ENCODE measurements at places on chromosomes 4 and X.

GRCh38 chr4:164959896-164960295 is 17.6 kb downstream of the TRIM61 start:
- no peak for DNase-seq

GRCh38 chr4:22072240-22072639 is 123.7 kb upstream of the KCNIP4 start:
- no peak for DNase-seq

GRCh38 chrX:37371578-37371991 is 22.4 kb downstream of the PRRG1 start:
- DNase-seq = no peak

- no peak for DNase-seq
Measured at GRCh38 chr4:40990899-40991265, 223.5 kb downstream of the APBB2 start.

DNA sequence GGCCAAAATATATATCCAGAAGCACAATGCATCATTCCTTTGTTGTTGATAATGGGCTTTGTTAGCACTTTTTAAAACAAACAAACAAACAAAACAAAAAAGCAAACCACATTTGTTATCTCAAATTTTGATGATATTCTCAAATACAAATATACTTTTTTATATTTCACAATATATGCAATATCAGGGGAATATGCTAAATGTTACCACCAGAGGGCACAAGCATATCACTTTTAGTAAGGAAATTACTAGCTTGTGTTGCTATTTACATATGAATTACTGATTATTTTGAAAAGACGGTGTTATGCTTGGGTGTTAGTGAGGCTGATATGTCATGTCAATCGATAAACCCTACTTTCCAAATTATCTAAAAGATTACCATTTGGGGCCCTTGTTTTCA is 29.1 kb downstream of the RIPPLY1 start:
- DNase-seq = no peak

DNA sequence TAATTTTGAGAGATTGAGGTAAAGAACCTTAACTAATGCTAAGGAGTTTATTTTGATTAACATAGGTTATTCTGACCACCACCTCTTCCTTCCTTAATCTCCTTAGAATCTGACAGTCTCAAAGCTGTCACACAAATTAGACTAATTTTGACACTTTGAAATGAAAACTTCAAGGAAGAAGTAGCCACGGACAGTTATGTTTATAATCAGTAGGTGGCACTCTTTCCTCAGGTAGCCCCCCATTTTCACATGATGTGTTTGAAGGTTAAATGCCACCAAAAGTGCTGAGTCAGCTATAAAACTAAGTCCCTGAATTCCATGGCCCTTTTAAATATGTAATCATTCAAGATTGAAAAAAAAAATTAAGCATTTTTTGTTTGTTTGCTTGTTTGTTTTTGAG is 22.4 kb downstream of the TMEM33 start:
- DNase-seq = no peak

- DNase-seq = no peak
Measured at GRCh38 chr4:124953061-124953460, 240.5 kb upstream of the ANKRD50 start.

- DNase-seq = no peak
Measured at GRCh38 chr4:98232202-98232601, 29.0 kb upstream of the RAP1GDS1 start.

DNA sequence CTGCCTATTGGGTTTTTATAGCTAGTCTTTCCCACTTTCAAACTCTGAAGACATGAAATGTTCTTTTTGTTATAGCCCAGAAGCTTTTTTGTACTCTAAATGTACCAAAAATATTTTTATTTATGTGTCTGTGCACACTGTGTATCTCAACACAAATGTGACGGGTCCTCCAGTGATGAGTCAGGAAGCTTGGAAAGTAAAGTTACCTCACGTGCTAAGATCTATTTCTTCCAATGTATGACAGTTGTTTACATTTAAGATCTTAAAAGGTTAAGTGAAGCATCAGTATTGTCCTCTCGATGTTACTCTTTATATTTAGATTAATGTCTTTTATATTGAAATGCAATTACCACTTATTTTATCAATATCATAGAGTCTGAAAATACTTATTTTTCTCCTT is 29.1 kb upstream of the PRSS12 start:
- DNase-seq = no peak

DNA sequence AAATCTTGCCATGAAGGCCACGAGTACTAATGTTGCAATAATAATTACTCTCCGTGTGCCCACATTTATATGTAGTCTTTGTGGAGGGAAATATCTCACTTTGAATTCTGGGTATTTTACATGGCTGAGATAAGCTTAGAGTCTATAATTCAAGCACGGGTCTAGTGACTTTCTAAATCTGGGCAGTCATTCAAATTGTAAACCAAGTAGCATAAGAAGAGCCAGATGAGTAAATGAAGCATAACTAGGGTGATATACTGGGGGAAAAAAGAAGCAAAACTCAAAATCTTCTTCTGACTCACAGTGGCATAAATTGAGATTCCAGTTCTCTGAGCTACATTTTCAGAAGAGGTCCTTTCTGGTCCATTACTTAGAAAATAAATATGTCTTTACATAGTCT is 53.0 kb downstream of the MAPK10 start:
- DNase-seq = no peak

- DNase-seq = peak; percentile 21
Measured at GRCh38 chr4:88697141-88697540, 488 bp downstream of the NAP1L5 start.

DNA sequence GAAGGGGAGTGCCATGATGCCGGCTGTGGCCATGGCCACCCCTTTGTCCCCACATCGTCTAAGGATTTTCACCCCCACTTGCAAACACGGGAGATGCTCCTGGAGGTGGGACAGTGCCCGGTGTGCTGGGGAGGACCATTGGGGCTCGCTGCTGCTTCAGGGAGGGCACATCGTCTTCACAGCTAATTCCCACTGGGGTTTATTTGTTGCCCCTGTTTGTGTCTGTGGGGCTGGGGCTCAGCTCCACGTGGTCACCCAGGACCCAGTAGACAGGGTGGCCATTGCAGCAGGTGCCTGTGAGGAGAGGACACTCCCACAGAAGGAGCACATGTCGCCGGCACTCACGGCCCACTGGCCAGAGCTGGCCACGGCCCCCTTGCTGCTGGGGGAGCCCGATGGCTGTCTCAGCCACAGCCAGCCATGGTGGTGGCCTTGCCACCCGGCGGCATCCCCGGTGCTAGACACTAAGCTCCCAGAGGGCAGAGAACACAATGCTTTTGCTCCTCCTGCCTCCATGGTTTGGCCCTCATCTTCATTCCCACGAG is 27.8 kb upstream of the GRPEL1 start:
- no peak for DNase-seq

DNA sequence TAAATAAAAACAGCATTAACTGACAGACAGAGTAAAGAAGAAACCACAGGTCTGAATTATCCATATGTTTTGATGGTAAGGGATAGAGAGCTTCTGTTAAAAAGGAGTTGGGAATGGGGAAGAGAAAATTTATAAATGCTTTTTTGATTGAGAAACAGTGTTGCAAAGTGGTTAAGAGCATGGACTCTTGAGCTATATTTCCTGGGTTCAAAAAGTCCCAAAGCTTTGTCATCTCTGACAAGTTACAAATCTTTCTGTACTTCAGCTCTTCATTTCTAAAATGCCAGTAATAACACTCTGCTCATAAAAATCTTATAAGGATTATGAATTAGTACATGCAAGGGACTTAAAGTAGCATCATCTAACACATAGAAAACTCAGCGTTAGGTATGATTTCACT is 62.2 kb downstream of the N4BP2 start:
- DNase-seq = no peak

- no peak for DNase-seq
Measured at GRCh38 chr4:158036998-158037397, 135.8 kb downstream of the GASK1B start.

DNA sequence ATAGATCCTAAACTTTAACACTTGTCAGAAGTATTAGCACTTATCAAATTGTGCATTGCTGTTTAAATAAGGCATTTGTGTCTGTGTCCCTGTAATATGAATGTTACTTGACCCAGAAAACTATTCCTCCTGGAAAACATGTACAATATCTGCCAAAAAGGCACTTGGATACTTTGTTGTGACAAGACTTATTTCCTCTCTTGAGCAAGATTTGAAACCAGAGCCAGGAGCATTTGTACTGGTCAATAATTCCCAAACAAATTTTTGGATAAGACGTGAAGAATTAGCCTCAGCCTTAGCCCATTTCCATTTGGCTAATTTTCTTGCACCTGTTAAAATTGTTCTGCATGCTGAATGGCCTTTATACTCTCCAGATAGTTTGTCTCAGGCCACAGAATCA is 176.3 kb upstream of the GK2 start:
- DNase-seq = no peak

DNA sequence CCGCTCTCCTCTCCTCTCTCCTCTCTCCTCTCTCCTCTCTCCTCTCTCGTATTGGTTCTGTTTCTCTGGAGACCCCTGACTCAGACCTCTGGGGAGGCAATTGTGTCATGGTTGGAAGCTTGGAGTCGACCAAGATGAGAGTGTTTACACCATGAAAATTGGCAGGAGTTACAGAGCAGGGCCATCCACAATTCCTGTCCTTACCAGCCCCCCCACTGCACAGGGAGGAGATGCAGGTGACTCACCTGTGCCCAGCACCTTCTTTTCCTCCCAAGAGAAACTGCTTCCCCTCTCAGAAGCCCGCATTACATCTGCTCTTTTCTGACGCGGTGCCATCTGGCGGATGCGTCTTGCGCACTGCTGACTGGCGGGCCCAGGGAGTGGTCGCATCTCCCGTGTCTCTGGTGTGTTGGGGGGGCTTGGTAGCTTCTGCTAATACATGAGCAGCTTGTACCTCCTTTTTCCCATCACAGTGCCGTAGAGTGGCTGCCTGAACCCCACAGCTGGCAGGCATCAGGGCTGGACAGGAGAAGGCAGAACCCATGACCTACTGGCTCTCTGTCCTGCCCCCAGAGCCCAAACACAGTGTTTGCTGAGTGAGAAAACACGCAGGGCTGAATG is 31.4 kb upstream of the GPR78 start:
- DNase-seq = no peak

- DNase-seq = peak; percentile 8
Measured at GRCh38 chrX:1496076-1496475, 40.9 kb downstream of the P2RY8 start.

GRCh38 chrX:15033917-15034316 is 160.7 kb downstream of the MOSPD2 start:
- no peak for DNase-seq

GRCh38 chr4:70734971-70735370 is 13.2 kb downstream of the RUFY3 start:
- no peak for DNase-seq

GRCh38 chr4:153189016-153189801 is 15.0 kb upstream of the TRIM2 start:
- DNase-seq = no peak

DNA sequence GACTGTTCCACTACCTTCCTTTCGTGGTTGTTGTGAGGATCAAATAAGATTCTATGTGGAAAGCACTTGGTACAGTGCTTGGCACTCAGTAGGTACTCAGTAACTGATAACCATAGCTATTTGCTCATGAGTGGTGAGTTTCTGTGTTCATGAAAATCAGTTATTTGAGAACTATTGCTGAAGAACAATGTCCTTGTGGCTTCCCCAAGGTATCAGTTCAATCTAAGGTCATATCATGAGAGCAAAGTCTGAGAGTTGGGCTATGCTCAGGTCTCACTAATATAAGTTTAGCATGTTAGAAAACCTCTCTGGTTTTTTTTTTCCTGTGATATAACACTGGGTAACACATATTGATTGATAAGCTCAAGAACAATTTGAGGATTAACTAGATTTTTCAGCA is 147.8 kb downstream of the GRIA3 start:
- no peak for DNase-seq

- no peak for DNase-seq
Measured at GRCh38 chr4:185936650-185937376, 124.8 kb upstream of the SORBS2 start.

GRCh38 chr4:2073808-2074481 is 14.8 kb downstream of the NAT8L start:
- no peak for DNase-seq

DNA sequence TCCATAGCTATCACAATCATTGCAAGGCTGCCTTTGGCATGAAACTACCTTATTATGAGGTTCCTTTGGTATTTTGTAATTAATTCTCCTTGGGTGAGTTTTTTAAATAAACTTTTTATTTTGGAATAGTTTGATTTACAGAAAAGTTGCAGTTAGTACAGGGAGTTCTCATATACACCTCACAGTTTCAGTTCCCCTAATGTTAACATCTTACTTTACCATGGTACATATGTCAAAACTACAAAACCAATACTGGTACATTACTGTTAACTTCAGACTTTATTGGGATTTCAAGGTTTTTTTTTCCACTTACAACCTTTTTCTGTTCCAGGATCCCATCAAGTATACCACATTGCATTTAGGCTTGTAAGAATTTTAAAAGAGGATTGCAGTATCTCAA is 52.0 kb upstream of the RGN start:
- DNase-seq = no peak

DNA sequence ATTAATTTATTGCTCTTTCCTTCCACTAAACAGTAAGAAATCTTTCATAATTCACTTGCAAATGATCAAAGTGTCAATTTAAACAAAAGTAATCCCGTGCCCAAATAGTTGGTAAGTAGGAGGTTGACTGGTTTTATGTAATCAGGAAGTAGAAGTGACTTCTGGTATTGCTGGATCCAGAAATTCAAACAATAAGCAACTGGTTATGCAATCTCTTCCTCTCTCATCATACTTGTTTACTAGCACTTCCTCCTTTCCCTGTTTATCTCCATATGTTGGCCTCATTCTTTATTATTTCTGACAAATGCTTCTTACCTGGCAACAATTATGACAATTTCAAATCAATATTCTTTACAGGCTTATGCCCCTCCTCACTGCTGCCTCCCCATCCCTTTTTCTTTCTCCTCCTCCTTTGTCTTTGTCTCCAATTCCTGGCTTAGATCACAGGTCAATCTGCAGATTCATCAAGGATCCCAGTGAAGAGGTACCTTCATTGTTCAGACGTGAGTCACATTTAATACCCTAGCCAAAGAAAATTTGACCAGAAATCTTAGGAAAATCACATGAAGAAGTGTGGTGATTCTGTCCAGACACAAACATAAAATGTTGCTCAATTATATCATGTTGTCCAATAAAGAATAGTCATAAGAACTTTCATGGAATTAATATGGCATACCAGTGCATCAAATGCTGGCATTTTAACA is 323.2 kb upstream of the PCDH7 start:
- DNase-seq = no peak

DNA sequence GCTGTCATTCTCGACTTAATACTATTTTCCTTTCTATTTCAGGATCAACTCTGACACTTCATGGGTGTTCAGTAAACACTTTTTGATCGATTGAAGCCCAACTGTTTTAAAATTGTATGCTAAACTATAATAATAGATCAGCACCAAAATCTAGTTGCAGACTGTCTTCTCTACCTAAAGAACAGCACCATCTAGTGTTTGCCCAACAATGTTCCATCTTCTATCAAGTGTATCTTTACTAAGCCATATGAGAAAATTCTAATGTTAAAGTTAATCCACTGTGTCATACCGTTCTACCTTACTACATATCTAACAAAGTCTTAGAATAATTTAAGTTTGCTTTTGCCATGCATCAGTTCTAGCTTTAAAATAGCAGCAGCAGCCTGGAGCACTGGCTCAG is 113.0 kb upstream of the PRDX4 start:
- DNase-seq = no peak
